ENCODE measurements at places on chromosomes 1 and 21.

DNA sequence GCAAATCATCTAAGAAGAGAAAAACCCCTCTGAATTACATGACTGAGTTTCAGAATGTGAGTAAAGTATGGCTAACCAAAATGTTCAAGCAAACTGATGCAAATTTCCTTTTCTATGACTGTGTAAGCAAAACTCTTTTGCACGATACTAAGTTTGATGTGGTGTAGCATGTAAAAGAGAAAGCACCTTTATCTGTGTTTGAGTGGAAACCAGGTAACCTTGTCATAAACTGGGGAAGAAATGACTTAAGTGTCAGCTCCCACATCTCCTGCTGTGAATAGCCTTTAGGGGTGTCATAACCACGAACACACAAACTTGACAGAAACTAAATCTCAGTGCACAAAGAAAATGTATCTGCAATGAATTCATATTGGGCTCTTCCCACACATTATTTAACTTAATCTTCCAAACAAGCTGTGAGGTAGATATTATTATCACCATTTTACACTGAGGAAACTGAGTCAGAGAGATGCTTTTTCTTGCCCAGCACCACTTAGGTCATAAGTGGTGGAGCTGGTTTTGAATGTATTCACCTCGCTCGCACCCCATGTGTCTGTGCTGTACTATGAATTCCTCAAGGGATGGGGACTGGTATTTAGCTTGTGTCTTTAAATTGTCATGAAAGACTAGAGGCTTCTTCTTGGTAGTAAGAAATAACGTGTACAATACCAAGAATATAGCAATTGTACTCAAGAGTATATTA lies 32.9 kb upstream of the IL12RB2 start:
- DNase-seq, result no peak

GRCh38 chr1:70979881-70980280 lies 67.7 kb downstream of the PTGER3 start:
- DNase-seq, result no peak

DNA sequence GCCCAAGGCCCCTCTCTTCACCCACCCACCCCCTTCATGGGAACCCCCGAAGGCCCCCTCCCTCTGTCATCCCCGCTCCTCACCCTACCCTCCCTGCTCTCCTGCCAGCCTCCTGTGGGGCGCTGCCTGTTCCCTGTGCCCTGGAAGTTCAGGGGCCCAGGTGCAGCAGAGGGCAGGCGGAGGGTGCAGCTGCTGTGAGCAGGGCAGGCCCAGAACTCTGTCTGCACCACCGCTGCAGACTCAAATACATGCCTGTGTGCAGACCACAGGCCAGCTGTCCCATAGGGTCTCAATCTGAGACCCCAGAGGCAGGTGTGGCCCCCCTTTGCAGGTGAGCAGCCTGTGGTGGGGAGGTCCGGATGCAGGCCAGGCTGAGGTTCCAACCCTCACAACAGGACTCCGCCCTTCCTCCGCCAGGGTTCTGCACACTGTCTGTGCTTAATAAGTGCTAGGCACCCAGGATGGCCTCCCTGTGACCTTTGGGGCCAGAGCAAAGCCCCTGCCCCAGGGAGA lies 62.5 kb downstream of the WNT9A start:
- DNase-seq, result no peak

DNA sequence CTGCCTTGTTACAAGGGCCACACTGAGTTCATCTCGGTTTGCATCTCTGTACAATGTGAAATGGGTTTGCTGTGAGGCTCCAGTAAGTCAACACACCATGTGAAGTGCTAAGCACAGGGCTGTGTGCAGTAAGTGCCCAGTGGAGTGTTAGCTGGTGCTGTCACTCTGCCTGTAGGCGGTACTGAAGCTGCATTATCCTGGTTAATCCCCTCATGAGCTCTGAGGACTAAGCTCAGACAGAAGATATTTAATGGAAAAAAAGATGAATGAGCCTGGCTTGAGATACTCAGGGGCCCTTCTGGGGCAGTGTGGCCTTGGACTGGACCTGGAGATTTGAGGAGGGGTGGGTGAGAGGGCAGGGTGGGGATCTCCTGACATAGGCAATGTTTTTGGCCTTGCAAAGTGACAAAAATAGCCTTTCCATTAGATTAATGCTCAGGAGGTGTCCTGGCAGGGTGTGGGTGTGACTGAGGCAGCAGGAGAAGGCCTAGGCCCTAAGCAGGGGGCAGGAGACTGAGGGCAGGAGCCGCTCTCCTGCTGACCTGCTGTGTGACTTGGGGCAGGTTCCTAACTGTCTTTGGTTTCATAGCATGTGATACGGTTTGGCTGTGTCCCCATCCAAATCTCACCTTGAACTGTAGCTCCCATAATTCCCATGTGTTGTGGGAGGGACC lies 570.5 kb downstream of the PTPRU start:
- DNase-seq, result no peak

DNA sequence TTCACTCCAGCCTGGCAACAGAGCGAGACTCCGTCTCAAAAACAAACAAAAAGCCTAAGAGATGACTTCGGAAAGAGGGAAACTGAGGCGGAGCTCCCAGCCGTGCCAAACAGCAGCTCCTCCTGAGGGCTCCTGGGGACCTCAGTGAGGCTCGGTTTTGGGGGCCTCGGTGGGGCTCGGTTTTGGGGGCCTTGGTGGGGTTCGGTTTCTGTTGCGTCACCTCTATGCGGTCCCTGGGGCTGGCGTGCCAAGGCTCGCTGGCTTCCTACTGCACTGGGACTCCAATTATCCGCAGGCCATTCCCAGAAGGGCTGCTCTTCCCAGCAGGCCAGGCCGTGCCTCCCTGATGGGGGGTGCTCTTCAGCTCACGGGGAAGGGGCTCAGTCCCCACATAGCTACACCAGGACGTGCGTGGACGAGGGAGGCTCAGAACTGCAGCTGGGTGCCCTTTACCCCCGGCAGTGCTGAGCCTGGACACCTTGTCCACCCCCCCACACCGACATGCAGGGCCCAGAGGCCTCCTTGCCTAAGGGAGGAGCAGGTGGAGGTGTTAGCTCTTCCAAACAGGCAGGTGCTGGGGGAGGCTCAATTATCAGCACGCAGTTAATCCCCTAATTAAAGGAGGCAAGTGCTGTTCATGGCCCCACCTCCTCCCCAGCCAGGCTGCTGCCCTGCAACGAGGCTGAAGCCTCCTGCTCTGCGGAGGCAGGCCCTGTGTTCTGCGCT lies 5.1 kb upstream of the C1orf159 start:
- DNase-seq, result no peak

DNA sequence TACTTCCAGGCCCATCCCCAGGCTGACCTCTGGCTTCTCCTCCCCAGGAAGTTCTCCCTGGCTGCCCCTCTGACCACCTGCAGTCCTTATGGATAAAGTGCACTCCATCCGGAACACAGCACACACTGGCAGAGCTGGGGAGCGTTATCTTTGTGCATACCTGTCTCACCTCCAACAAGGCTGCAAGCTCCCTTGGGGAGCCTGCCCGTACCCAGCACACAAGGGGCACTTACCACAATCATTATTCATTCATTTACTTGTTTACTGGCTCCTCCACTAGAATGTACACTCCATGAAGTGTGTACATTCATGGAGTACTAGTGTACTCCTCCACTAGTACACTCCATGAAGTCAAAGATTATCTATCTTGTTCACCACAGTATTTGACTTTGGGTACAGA lies 30.3 kb downstream of the GLIS1 start:
- DNase-seq, result no peak

DNA sequence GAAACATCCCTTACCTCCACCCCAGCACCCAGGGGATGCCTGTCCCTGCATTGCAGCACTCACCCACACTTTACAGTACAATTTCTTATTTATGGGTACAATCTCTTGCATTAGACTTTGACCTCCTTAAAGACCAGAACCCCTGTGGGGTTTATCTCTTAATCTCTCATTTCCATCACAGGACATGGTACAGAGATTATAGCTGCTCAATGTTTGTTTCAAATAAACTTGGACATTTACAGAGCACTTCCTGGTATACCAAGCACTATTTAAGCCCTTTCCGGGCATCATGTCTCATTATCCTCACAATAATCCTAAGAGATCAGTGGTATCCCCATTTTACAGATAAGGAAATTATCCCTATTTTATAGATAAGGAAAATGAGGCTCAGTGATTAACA lies 31.9 kb downstream of the FYB2 start:
- no peak for DNase-seq

DNA sequence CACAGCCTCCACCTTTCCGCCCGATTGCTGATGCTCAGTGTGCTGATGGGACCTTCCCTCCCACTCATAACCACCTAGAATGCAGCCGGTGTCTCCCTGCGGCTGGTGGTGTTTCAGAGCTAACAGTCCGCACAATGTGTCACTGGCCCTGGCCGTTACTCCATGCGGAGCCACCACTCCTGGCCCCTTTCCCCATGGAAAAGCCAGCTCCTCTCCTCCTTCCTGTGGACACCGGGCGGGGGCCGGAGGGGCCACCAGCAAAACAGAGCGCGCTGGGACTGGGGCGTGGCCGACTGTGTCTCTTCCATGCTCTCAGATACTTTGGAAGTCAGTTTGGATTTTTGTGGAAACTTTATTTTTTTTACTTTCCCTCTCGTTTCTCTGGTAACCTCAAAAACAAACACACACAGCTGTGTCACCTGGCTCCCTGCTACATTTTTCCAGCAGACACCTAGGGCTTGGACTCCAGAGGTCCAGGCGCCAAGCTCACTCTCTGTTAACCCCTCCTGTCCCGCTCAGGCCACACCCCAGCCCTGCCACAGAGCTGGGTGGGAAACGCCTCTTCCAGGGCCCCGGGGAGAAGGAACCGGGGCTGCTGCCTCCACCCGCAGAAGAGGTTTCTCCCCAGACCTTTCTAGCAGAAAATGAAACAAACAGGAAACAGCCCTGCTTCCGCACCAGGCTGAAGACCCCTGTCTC lies 32.5 kb upstream of the COL6A2 start:
- no peak for DNase-seq

DNA sequence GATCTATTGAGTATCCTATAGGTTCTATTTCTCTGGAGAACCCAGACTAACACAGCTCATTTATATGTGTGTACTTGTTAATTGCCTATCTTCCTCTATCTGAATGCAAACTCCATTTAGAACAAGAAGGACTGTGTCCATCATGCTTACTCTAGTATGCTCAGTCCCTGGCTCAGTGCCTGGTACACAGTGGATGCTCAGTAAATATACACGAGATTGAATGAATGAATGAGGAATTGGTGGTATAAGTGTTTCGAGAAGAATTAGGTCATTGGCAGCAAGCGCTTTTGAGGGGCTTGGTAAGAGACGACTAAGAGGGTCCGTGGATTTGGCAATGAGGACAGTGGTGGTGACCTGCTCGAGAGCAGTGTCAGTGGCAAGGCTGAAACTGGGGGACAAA lies 112.5 kb downstream of the CSMD2 start:
- DNase-seq, result no peak

GRCh38 chr1:119544165-119544762 lies 37.3 kb downstream of the HSD3B1 start:
- no peak for DNase-seq

DNA sequence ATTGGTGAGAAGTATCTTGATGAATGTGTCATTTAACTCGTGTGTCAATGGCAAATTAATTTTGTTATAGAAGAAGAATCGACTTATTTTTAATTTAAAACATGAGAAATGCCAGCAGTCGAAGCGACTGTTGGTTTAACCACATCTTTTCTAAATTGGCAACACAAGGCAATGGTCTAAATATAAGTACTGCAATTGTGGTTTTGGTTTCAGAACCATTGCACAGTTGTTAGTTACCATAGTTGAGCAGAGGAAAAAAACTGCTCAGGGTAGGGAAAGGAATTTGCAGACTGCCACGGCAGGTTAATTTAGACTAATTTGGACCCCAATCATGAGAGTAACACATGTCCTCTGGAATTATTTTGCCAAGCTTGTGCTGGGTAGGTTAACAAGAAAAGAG lies 185.6 kb upstream of the RUNX1 start:
- no peak for DNase-seq

DNA sequence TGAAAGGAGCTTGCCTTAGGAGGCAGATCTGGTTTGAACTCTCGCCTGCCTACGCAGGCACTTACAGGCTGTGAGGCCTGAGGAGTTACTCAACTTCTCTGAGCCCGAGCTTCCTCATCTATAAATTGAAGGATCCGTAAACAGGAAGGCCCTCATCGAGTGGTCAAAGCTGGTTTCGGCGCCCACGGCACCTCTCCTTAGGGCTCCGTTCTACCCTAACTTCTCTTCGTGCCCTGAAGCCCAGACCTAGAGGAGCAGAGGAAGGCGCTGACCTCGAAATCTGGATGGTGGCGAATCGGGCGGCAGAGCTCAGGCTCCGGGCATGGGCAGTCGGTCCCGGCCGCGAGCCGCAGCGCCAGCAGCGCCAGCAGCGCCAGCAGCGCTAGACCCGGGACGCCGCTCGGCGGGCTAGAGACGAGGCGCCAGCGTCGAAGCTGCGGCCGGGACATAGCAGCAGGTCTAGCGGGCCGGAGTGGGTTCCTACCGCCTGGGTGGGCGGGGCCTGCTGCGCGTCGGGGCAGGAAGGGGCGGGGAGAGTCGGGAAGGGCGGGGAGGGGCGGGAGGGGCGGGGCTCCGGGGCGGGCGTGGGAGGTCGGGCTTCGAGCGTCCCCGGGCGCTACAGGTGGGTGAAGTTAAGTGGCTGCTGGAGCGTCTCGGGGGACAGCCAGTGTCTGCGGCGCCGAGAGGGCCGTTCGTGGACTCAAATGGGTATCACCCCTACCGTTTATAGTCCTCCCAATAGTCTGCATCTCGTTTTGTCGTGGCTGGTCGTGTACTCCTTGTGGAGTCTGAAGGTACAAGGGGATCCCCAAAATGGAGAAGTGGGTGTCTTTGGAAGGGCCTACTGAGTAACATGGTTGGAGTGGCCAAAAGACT lies at the start of gene CTBS:
Gene CTBS, minus strand, starts transcription at position 474 of the 876 bp plus-strand sequence. Its CDS starts 25 bp downstream, at position 449.
- peak; percentile 69 for DNase-seq

DNA sequence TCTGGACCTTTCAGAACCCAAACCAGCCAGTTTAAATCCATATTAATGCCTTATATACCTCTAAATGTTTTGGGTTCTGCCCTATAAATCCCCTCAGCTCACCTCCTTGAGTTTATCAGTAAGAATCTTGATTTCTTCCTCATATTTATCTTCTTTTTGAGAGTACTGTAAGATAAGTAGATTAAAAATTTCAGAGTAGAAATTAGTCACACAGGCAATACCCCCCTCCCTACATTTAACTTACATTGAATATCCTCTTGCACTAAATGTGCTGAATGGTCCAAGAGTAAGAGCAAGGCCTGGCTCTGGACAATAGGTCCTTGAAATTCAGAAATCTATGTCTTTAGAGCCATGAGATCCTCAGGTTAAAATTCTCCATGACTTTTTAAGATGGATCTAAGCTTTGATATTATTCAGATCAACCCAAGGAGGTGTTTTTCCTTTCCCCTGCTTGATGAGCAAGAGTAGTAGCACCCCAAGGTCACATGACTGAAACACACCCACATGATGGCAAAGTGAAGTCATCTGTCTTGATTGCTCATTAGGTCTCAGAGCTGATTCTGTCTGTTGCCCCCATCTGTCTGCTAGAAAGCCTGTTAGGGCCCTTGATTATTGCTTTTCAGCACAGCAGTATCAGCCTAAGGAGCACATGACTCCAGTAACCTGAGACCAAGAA lies 15.8 kb upstream of the NUP210L start:
- DNase-seq, result no peak

- DNase-seq, result no peak
Measured at GRCh38 chr1:46345281-46345680, 4.7 kb downstream of the NSUN4 start.

All from activated CD8-positive, alpha-beta memory T cell treated with anti-CD3 and anti-CD28 coated beads for 1 hour (primary cell).